ENCODE measurements at places on chromosomes 11 and 22.

DNA sequence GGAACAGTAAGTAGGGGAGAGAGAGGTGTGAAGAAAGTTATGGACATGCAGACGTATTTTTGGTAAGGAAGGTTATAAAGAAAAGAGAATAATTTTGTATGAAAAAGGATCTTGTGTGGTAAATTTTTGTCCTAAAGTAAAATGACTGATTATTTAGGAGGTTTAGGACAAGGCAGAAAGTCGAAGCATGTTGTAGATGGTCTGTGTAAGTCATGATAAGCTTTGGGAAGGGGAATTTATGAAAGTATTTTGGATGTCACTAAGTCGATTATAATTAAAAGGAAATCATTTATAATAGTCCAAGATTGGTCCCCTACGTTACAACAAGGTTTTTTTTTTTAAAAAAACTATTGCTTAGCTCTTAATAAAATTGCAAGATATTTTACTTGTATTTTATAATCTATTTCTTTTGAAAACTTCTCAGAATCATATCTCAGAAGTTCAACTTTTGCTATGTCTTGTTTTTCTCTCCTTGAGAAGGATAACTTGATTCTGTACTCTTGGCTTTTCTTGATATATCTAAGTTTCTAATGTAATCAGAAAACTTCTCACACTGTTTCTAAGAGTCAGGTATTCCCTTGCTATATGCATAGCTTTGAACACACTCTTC lies 10.9 kb upstream of the CABP2 start:
- DNase-seq, result no peak

- DNase-seq, result no peak
Measured at GRCh38 chr11:118276422-118276821, 12.3 kb upstream of the MPZL2 start.

- DNase-seq, result no peak
Measured at GRCh38 chr11:103961010-103961409, 75.4 kb upstream of the DDI1 start.

DNA sequence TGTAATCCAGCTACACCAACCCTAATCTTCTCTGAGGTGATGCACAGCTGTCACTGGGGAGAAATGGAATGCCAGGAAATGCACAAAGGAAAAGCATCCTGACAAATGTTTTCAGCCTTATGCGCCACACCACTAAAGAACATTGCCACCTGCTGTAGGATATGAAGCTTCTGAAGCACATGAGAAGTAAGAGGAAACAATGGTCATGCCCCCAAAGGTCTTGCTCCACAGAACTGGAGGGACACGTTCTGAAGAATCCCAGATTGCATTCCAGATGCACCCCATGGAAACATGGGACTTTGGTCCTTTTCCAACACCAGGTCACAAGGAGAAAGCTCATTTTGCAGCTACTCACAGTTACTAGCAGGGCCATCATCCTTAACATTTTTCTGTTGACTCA lies 48.7 kb upstream of the ZBED5 start:
- no peak for DNase-seq

GRCh38 chr11:75576499-75576918 lies 14.5 kb downstream of the SERPINH1 start:
- DNase-seq, result no peak

GRCh38 chr11:46760429-46761128 lies 41.6 kb downstream of the F2 start:
- DNase-seq, result no peak

DNA sequence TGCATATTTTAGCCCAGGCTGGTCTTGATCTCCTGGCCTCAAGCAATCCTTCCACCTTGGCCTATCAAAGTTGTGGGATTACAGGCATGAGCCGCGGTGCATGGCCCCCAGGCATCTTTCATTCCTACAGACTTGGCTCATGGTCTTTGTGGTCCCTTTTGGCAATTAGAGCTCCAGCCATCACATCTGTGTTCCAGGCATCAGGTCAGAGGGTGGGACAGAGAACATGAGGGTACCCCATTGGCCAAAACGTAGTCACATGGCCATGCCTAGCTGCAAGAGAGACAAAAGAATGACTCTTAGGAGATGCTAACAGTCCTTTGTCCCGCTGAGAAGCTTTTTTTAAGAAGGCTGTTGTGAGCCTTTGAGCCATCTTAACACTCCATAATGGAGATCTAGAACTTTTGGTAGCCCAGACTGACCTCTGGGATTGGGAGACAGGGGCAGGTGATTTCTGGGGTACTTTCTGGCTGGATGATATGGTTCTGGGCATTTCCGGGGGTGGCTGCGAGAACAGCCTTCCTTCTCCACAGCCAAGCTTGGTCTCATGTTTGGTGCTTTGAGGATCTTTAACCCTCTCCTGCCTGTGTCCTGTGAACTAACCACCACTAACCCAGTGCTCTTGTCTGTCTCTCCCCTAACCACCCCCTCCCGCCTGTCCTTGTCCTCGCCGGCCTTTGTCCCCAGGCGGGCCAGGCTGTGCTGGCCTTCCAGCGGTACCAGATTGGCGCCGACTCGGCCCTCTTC lies 18.4 kb upstream of the TAB1 start:
- DNase-seq, result no peak

GRCh38 chr22:37922191-37922590 lies 16.1 kb downstream of the MICALL1 start:
- DNase-seq, result no peak

- DNase-seq, result no peak
Measured at GRCh38 chr11:17611503-17612220, 64.6 kb downstream of the OTOG start.

- no peak for DNase-seq
Measured at GRCh38 chr11:66818231-66818955, 24.8 kb upstream of the RCE1 start.

- DNase-seq, result no peak
Measured at GRCh38 chr11:72394416-72394815, 39.9 kb downstream of the CLPB start.

DNA sequence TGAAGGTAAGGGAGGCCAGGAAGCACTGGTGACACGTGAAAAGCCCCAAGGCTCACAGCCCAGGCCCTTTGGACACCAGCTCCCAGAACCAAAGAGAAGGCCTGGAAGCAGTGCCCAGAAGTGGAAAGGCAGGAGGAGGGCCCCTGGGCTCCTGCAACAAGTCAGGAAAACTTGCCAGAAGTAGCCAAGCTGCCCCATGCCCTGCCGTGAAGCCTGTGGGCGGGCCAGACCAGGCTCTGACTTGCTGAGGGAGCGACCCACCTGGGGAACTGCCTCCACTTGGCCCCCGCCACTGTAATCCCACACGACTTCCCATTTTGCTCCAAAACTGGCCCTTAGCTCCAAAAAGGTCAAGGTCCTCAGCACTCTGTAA lies 51.3 kb upstream of the ARFGAP3 start:
- no peak for DNase-seq

- no peak for DNase-seq
Measured at GRCh38 chr11:108606495-108607160, 13.1 kb upstream of the EXPH5 start.

- no peak for DNase-seq
Measured at GRCh38 chr11:133172349-133172748, 360.0 kb downstream of the OPCML start.

- DNase-seq, result no peak
Measured at GRCh38 chr11:128506999-128507611, 80.3 kb downstream of the ETS1 start.

- DNase-seq, result no peak
Measured at GRCh38 chr11:10289765-10290380, 4.1 kb downstream of the SBF2 start.

DNA sequence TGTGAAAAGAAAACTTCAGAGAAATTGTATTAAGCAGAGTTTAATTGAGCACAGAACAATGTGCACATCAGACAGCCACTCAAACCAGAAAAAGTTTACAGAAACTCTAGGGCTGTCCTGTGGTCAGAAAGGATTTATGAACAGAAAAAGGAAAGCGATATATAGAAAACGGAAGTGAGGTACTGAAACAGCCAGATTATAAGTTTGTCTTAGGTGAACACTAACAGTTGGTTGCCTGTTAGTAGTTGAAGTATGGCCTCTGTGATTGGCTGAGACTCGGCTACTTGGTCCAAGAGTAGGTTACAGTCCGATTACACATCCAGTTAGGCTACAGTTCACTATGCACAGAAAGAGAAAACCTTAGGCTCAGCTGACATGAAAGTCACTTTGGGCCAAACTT lies 1232.5 kb upstream of the RAG2 start:
- DNase-seq, result no peak

- no peak for DNase-seq
Measured at GRCh38 chr11:19447150-19447566, 206.4 kb upstream of the E2F8 start.

- no peak for DNase-seq
Measured at GRCh38 chr22:40602231-40602630, 34.3 kb downstream of the MRTFA start.

DNA sequence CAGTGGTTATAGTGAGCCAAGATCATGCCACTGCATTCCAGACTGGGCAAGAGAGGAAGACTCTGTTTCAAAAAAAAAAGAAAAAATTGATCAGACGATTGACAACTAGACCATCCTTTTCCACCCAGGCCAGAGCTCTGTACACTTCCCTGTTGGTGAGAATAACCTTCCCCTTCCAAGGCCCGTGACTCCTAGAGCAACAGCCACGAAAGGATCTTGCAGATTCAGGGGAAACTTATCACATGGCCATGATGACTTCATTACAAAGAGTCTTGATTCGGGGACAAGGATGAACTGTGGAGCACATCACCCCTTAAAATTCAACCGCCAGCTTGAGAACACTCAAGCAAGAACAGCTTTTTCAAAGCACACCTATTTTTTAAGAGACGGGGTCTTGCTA lies 10.3 kb downstream of the CD5 start:
- no peak for DNase-seq

DNA sequence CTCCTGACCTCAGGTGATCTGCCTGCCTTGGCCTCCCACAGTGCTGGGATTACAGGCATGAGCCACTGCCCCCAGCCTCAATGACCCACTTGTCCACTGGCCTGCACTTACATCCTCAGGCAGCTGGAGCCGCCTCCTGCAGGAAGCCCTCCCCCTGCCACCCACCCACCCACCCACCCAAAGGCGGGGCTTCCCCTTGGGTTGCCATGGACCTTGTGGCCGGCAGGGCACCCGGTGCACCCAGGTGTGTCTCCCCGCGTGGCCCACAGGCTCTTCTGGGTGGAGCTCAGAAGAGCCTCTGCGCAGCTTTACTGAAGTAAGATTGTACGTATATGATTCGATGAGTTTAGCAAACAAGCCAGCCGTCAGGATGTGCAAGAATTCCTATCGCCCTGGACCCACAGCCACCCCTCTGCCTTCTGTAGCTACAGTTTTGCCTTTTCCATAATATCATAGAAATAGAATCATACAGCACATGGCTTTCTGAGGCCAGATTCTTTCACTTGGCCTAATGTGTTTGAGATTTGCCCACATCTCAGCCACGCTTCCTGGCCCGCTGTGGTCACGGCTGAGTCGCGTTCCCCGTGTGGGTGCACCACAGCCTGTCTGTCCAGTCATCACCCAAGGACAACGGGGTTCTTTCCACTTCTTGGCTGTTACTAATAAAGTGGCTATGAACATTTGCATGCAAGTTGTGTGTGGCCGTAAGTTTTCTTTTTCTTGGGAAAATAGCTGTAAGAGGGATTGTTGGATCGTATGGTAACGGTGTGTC lies 5.3 kb upstream of the BRSK2 start:
- DNase-seq, result no peak

- no peak for DNase-seq
Measured at GRCh38 chr11:65448418-65449105, 26.0 kb downstream of the NEAT1 start.

- no peak for DNase-seq
Measured at GRCh38 chr11:74084796-74085541, 76.1 kb upstream of the UCP3 start.

DNA sequence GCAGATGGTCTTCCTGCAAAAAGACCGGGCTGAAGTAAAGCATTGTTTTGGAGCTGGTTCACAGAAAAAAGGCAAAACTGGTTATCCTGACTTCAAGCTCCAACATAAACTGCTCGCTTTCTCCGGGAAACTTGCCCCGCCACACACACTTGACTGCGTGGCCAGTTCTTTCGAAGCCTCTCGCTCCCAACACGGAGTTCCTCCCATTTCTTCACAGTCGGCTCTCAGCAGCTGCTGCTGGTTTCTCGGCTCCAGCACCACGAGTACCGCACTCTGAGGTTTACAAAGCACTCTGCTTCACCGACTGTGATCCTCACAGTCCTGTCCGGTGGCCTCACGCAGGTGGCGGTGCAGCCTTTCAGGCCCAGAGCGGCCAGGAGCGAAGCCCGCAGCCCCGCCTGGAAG lies 264 bp downstream of the CHEK1 start:
- no peak for DNase-seq

GRCh38 chr11:112023104-112023503 lies 2.1 kb upstream of the DLAT start:
- no peak for DNase-seq

DNA sequence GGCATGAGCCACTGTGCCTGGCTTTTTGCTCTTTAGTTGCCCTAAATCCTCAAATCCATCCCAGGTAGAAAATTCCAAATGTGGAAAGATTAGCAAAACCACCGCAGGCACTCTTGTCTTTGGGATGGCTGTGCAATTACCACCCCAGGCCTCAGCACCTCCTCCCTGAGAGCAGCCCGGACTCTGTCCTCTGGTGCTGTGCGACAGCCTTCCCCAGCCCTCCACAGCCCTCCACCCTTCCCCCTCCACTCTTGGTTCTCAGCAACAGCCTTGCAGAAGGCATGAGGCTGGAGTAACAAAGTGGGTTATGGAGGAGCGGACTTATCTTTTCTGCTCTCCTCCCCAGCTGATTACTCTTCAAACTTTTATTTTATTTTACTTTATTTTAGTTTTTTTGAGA lies 44.7 kb upstream of the YWHAH start:
- no peak for DNase-seq

DNA sequence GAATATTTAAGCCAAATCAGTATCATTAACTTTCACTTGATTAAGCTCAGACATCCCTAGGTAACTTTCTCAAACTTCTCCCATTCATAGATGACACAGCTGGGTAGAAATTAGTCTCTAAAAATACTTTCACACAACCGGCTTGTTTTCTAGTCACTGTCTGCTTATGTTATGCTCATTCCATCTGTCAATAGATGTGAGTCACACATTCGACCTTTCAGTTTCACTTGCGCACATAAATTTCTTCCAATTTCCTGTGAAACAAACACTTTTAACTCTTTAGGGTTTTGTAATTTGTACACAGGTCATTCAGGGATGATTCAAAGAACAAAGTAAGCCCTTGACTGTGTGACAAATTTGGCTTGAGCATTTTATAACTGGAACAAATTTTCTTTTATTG lies 723.0 kb downstream of the KCNA4 start:
- peak; percentile 3 for DNase-seq

GRCh38 chr11:130858215-130858614 lies 58.1 kb downstream of the SNX19 start:
- no peak for DNase-seq

DNA sequence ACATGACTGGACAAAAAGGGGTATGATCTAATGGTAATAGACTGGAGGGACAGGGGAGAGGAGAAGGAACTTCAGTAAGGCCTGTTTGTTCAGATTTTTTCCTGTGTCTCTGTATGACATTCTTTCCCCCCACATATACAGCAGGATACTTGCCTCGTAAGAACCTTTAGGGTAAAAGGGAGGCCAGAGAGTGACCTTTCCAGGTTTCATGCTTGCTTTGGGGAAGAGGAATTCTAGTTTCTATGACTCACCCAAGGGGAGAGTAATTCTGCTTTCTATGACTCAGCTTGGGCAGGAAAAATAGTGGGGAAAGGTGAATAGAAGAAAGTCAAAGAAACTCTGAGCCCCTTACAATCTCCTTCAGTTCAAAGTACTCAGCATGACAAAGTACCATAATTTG lies 457.0 kb downstream of the DLG2 start:
- DNase-seq, result no peak

- no peak for DNase-seq
Measured at GRCh38 chr11:217704-218103, 10.2 kb downstream of the RIC8A start.

GRCh38 chr11:803770-804598 lies 1.0 kb downstream of the PIDD1 start:
- no peak for DNase-seq

Measured in GM18507 (cell line).